HepG2 (cell line): ENCODE measurements at places on chromosomes 4 and X. TPM values are rescaled to one million over a fixed set of nuclear protein-coding genes. Genes with fewer than 3 reads are reported as not detected.

DNA sequence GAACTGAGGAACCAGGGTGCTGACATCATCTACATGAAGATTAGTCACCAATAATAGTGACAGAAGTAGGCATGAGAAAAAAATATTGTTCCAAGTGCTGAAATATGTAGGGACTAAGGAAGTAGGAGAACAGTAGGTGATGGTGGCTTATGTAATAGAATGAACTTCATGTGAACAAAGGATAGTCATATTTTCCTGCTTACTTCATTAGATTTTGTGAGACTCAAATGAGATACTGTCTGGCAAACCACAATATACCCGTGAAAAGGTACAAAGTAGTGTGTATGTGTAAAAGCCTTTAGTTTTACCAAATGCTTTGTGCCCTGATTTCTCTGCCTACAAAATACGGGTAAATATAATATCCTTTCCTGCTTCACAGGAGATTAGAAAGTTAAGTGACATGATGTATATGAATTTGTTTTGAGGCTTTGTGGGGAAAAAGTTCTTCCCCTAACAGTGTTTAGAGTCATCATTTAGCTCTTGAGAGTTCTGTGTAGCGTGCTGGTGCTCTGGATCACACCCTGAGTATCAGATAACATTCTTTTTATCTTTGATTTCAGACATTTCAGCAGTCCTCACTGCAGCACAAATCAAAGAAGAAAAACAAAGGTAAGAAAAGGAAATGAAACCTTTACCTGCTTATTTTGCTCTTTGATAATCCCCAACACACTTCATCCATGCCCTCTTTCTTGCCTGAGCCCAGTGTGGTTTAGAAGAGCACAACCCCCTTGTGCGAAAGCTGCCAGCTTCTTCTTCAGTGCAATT, 67.9 kb downstream of the KLHL34 start:
- DNase-seq: no peak
- no peaks in the 10 kb centered on the region for H3K36me3 ChIP-seq
- H3K4me3 ChIP-seq: no peak overlapping the region
- H3K27ac ChIP-seq: no peak overlapping the region

- no peak overlapping the region for H3K4me3 ChIP-seq
- no peaks in the 10 kb centered on the region for H3K27me3 ChIP-seq
- H3K4me1 ChIP-seq: peaks cover 20% of the 10 kb centered on the region
- no peak overlapping the region for H3K27ac ChIP-seq
- no peak for DNase-seq
- no peaks in the 10 kb centered on the region for H3K36me3 ChIP-seq
These were observed 49.5 kb downstream of the COQ2 start for GRCh38 chr4:83234902-83235644.

DNA sequence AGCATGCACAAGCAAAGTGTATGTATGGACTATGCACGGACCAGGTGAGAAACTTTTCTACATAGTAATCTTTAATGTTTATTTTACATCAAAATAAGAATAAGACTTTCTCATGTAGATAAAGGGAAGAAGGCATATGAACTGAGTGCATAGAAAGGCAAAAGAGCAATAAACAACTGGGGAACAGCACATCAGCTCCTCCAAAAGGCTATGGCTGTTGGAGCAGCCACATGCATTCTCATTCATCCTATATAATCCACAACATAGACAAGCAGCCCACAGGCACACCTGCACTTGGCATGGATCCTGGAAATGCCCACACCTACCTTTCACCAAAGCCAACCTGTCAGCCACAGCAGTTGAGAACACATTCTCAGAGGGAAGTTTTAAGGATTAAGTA, 586.9 kb upstream of the INTU start:
- H3K4me1 ChIP-seq: no peaks in the 10 kb centered on the region
- no peaks in the 10 kb centered on the region; the same call in 1 of the 2 replicates for H3K27me3 ChIP-seq
- H3K4me3 ChIP-seq: no peak overlapping the region
- no peak for DNase-seq

DNA sequence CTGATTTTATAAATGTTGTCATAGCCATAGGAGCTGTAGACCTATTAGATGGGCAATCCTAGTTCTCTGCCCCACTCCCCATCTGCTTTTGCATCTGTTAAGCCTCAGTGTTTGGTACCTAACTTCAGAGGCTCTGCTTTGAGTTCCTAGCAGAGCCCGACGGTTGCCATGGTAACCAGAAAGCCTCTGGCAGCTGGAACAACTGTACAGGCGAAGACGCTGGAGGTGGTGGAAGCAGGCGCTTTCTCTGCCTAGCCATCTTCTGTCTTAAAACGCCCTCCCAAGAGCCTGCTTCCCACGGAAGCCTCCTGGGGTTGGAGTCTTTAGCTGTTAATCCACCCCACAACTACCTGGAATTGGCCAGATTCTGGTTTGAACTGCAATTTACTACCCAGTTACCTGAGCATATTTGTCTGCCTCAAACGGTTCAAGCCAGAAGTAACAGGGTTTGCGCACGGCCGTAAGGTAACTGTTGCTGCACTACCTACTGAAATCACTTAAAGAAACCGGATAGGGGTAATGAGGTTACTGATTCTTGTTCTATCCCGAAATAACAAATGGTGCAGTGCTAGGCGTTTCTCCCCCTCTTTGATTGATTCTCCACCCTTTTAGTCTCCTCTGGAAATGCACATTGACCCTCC, 1.0 kb upstream of the GABRG1 start:
- no peaks in the 10 kb centered on the region for H3K27me3 ChIP-seq
- H3K27ac ChIP-seq: no peak overlapping the region

GRCh38 chr4:186591651-186592050, 36.3 kb upstream of the MTNR1A start:
- no peaks in the 10 kb centered on the region for H3K4me1 ChIP-seq
- H3K27ac ChIP-seq: no peak overlapping the region
- H3K36me3 ChIP-seq: peaks cover 22% of the 10 kb centered on the region
- H3K4me3 ChIP-seq: no peak overlapping the region
- no peak for DNase-seq
- no peaks in the 10 kb centered on the region for H3K27me3 ChIP-seq

- no peaks in the 10 kb centered on the region for H3K36me3 ChIP-seq
- no peak overlapping the region for H3K4me3 ChIP-seq
- H3K4me1 ChIP-seq: no peaks in the 10 kb centered on the region
- no peaks in the 10 kb centered on the region for H3K27me3 ChIP-seq
- no peak overlapping the region for H3K27ac ChIP-seq
These were observed 78.5 kb downstream of the MID1IP1 start for GRCh38 chrX:38879631-38880220.

DNA sequence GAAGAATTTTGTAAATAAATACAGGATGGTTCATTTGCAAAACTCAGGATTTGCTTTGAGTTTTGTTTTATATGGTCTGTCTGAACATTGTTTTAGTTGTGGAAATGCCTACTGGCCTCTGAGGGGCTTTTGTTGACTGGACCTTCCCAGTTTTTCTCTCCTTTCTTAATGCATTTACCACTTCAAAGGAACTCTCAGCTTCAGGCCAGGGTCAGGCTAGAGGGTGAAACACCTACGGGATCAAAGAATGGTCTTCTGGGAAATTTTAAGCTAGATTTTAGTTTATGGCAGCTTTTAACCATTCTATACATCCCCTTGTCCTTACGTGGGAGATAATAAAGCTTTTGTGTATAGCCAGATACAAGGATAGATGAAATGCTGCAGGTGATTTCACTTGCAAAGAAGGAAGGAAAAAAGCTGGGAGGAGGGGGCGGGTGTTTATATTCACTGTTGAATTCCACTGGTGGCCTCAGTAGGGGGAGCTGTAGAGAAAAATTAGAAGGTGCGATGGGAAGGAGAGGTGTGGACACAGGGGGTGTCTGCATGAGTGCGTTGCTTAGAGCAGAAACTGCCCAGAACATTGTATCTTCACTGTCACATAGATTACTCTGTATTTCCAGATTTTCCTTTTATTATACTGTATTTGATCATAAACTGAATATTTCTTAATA, 151.8 kb downstream of the TSPAN5 start:
- H3K27me3 ChIP-seq: no peaks in the 10 kb centered on the region
- H3K36me3 ChIP-seq: no peaks in the 10 kb centered on the region
- no peak overlapping the region for H3K4me3 ChIP-seq
- DNase-seq: no peak

- DNase-seq: no peak
- no peak overlapping the region for H3K27ac ChIP-seq
- no peaks in the 10 kb centered on the region for H3K36me3 ChIP-seq
- H3K4me1 ChIP-seq: peaks cover 16% of the 10 kb centered on the region
These were observed 714 bp downstream of the RTL3 start for GRCh38 chrX:78658414-78658813.

DNA sequence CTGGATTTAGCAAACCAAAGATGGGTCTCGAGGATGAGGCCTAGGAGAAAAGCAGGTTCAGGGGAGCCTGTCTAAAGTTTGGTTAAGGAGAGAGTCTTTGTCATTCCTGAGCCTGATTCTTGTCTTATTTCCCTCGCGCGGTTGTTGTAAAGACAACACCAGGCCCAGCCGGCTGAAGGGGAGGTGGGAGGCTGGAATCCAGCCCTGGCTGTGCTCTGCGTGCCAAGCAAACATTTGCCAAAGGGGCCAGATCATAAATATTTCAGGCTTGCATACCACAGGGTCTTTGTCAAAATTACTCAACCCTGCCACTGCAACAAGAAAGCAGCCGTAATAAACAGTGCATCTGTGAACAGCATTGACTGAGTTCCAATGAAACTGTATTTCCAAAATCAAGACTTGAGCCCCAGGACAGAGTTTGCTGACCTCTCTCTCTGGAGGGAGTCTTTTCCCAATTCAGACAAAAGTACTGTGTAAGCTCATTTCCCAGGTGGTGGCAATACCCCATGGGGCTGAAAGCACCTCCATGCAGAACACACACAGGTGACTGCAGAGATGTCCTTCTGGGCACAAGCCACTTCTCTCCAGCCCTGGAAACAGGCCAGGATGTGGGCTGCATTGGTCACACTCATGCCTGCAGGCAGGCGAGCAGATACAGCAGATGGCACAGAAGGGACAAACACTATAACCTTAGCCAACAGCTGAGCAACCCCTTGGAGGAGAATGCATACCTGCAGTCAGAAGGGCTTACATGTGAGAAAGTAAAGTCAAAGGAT, 320.3 kb downstream of the STK32B start:
- no peak overlapping the region for H3K27ac ChIP-seq
- no peaks in the 10 kb centered on the region for H3K36me3 ChIP-seq
- 0 out of 3 replicates have a peak, but pooled peaks cover 3% of the 10 kb centered on the region for H3K27me3 ChIP-seq

DNA sequence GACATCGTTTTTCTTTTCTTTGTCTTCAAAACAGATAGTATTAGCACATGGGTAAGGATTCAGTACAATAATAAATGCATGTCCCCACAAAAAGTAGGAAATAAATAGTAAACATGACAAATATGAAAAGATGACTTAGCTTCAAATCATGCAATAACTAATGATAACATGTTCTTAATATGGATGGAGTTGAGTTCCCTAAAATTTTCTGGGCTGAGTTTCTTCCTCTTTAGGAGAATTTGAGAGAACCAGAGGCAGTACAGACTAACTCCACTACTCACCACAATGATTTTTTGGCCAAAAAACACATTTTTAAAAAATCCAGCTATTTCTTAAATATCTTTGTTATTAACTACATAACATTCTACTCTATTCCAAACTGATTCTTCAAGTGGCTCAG, 432.3 kb upstream of the HS3ST1 start:
- no peaks in the 10 kb centered on the region for H3K4me1 ChIP-seq
- no peak overlapping the region for H3K27ac ChIP-seq
- H3K4me3 ChIP-seq: no peak overlapping the region
- H3K27me3 ChIP-seq: no peaks in the 10 kb centered on the region
- H3K36me3 ChIP-seq: no peaks in the 10 kb centered on the region

GRCh38 chr4:83996254-83996653, 460.3 kb downstream of the GPAT3 start:
- H3K4me1 ChIP-seq: no peaks in the 10 kb centered on the region
- no peak overlapping the region for H3K4me3 ChIP-seq

- H3K27me3 ChIP-seq: no peaks in the 10 kb centered on the region
- H3K36me3 ChIP-seq: no peaks in the 10 kb centered on the region
- DNase-seq: no peak
- no peaks in the 10 kb centered on the region for H3K4me1 ChIP-seq
These were observed 1.6 kb downstream of the MAPK10 start for GRCh38 chr4:86358257-86358656.

DNA sequence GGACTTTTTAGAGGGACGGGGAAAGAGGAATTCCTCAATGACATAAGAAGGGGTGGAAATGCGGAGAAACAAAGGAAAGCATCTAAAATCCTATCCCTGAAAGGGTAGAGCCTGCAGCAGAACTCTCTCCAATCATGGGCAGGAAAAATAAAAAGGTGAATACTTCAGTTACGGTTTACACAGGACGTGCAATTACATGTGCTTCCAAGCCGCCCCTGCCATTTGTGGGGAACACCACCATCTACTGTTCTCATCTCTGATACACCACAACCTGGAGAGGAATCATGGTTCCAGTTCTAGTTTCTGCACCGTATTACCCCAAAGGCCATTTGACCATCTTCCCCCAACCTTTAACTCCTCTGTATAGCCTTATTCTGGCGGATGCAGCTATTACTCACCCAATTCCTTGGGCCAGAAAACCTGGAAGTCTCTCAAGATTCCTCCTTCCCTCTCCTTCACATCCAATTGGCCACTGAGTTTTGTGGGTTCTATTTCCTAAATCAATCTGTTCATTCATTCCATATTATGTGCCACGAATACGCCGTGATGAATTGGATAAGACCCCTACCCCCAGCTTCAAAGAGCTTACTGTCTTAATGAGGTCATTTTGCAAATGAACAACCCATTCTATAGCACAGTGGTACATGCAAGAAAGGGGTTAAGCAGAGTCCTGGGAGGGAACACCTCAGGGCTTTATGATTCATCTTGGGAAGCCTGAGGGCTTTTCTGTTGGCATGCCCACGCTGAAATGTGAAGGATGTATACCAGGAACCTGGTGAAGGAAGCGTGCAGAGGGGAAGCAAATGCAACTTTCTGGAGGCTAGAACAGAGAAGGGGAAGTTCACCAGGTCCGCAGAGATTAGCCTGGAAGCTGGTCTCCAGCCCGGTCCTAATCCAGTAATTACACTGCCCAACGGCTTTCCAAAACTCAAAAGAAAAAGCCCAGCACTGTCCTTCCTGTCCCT, 1.4 kb upstream of the MSL3 start:
- peaks cover 2% of the 10 kb centered on the region; the same call in 1 of the 2 replicates for H3K27me3 ChIP-seq
- no peak for DNase-seq
- H3K4me3 ChIP-seq: no peak overlapping the region
- no peak overlapping the region for H3K27ac ChIP-seq
- H3K4me1 ChIP-seq: peaks cover 29% of the 10 kb centered on the region

The CDKN2AIP gene
- total RNA-seq: 18.7 and 21.4 TPM in 2 replicates

The CHRNA9 gene
- not detected in 2 replicates for total RNA-seq

The CDKL2 gene
- total RNA-seq: not detected in 2 replicates

The TRO gene
- 7.5 and 13.8 TPM in 2 replicates for total RNA-seq

The ABCG2 gene
- 13.2 and 15.7 TPM in 2 replicates for total RNA-seq

The SPON2 gene
- total RNA-seq: 12.5 and 17.4 TPM in 2 replicates

The KIT gene
- not detected in 2 replicates for total RNA-seq

The OPHN1 gene
- total RNA-seq: 1.7 and 29.5 TPM in 2 replicates

The MAP7D2 gene
- total RNA-seq: 10.5 and 14.2 TPM in 2 replicates

The MAGEE1 gene
- 1.2 and 1.6 TPM in 2 replicates for total RNA-seq
